Activated CD4-positive, alpha-beta T cell treated with anti-CD3 and anti-CD28 coated beads, Interleukin-2, amount 50 U/mL, for 1 hour (primary cell): ENCODE measurements at places on chromosomes 7 and 10.

- no peak for DNase-seq
Observed at GRCh38 chr10:14329746-14330173, 964 bp downstream of the FRMD4A start.

- DNase-seq = no peak
Observed at GRCh38 chr10:122062831-122063674, 74.1 kb downstream of the TACC2 start.

GRCh38 chr7:8146788-8147413, 115.1 kb downstream of the ICA1 start:
- DNase-seq = no peak

DNA sequence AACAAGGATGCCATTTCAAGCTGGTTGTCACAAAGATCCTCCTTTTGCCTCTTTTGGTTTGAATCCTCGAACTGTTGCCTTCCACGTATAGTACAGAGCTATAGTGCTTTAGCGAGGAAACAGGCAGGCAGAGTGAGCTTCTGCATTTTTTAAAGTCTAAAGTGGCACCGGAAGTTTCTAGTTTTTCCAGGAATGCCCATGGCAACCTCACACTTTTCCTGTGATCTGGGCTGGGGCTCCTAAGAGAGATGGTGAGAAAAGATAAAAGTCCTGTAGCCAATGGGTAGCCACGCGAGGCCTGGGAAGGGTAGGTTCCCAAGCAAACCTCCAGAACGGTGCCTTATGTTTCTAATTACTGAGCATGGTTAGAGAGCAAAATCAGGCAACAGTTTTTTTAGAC, 76.7 kb downstream of the CALD1 start:
- DNase-seq = no peak

DNA sequence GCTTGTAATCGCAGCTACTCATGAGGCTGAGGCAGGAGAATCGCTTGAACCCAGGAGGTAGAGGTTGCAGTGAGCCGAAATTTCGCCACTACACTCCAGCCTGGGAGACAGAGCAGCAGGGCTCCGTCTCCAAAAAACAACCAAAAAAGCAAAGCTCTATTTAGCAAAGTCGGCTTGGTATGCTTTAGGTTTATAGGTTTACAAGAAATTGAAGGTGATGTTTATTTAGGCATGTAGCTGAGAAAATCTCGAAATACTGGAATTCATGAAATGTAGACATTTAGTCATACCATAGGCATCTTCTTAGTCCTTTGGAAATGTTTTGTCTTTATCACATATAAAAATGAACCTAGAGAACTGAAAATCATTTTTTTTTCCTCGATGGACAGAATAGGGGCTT, 453.8 kb upstream of the ANKRD30A start:
- DNase-seq = no peak

DNA sequence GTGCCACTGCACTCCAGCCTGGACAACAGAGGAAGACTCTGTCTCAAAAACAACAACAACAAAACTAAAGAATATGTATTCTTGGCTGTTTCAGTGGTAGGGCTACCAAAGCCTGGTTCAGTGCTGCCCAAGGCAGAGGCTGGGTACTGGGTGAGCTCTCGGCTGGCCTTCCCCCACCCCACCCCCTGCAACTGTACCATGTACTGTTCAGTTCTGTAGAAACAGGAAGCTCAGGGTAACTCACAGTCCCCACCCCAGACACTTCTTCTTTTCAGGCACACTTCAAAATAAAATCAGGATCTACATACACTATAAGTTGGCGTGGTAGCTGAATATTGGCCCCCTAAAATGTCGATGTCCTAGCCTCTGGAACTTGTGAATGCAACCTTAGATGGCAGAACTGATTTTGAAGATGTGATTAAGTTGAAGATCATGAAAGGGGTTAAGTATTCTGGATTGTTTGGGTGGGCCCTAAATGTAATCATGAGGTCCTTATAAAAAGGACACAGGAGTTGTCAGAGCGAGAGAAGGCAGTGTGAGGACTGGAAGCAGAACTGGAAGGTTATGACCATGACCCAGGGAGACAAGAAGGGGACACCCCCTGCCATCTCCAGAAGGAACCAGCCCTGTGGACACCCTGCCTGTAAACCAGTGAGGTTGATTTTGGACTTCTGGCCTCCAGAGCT, 31.2 kb downstream of the TBXAS1 start:
- no peak for DNase-seq

- DNase-seq = no peak
Observed at GRCh38 chr7:1062296-1063294, 18.2 kb downstream of the GPR146 start.

DNA sequence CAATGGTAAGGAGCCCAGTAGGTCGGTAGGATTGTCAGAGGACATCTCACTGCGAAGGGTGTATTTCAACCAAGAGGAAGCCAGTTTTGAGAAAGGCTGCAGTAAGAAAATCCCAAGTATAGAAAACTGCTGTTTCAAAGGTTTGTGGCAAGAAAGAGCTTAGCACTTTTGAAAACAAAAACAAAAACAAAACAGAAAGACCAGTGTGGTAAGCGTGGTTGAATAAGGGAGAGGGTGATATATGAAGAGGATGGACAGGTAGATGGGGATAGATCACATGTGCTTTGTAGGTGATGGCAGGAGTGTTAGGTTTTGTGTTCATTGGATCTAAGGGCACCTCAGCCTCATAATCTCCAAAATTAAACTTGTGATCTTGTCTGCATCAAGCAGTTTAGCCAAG, 141.6 kb upstream of the WNT16 start:
- no peak for DNase-seq

DNA sequence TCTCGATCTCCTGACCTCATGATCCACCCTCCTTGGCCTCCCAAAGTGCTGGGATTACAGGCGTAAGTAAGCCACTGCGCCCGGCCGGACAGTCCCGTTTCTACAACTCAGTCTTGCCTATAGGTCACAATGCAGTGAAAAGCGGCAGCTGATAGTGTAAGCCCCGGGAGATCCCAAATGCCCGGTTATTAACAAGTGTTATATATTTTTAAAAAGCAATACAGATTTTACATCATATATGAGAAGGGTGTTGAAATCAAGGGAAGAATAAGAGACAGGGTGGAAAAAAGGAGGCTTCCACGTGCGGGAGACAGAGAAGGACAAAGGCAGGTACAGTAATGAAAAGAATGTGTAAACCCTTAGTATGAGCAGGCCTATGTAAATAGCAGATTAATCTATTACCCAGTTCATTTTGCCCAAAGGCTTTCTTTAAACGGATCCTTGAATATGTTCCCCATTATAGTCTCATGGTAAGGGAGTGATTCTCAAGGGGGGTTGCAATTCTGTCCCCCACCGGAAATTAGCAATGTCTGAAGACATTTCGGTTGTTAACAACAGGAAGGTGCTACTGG, 170.8 kb downstream of the PDE1C start:
- DNase-seq = no peak

- no peak for DNase-seq
Observed at GRCh38 chr7:156344595-156344994, 296.0 kb upstream of the RNF32 start.

GRCh38 chr7:132239422-132239994, 336.8 kb downstream of the PLXNA4 start:
- DNase-seq = no peak

GRCh38 chr10:43899224-43899959, 250.7 kb upstream of the ZNF32 start:
- no peak for DNase-seq
